ENCODE measurements at places on chromosomes 13 and 19.
A peak's percentile ranks its signal among the peaks of the same experiment; 100 is the strongest.

DNA sequence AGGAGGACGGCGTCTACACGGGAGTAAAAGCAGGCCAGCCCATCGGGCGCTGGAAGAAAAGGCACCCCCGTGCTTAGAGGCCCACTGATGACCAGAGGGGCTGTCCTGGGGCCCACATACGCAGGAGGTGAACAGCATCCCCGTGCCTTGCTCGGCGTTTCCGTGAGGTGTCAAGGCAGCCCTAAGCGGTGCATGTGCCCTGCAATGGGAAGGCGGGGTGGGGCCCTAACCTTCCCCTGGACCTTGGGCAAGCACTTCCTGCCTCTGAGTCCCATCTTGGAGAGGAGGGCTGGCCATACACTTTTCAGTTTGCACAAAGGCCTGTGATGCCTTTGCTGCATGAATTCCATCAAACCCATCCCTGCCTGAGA is 47.8 kb upstream of the ATP11A start:
- no peak for DNase-seq

DNA sequence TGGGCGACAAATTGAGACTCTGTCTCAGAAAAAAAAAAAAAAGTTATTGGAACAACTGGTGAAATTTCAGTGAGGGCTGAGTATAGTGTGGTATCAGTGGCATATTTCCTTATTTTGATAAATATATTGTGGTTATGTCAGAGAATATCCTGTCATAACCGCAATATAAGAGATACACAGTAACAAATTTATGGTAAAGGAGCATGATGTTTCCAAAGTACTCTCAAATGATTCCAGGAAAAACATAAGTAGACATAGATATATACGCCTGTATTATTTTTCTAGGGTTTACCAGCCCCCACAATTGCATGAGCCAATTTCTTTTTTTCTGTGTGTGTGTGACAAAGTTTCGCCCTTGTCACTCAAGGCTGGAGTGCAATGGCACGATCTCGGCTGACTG is 5.7 kb upstream of the C5AR1 start:
- DNase-seq = no peak

- no peak for DNase-seq
Measured at GRCh38 chr19:31502536-31503170, 153.4 kb upstream of the TSHZ3 start.

DNA sequence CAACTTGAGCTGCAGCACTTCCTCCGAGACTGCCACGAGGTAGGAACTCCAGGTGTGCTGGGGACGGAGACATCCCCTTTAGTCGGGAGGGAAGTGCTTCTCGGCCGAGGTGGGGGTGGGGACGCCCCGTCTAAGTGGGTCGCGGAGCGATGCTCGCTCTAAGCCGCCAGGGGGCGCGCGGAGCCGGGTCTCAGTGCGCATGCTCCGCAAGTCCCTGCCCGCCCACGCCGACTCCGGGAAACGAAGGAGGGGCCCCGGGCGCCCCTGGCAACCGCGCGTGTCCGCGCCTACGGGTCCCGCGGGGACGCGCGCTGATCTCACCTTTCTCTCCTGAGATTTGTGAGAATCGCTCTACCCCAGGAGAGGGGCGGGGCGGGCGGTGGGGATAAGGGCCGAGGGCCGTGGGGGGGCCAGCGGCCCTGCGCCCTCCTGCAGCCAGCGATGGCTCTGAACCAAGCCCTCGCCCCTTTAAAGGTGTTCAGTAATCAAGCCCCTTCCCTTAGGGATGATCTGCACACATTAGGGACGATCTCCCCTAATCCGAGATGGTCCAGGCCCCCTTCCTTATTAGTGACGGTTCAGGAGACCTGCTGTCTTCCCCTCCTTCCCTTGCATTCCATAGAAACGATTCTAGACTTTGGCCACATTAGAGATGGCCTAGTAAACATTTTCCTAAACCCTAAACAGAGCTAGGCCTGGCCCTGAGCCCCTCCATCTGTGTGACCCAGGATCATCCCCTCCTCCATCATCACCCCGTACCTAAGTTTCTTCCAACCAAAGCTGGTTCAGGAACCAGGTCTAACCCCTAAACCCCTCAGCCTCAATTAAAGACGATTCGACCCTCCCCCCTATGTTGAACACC is 47.3 kb upstream of the SHKBP1 start:
- peak; percentile 56 for DNase-seq

DNA sequence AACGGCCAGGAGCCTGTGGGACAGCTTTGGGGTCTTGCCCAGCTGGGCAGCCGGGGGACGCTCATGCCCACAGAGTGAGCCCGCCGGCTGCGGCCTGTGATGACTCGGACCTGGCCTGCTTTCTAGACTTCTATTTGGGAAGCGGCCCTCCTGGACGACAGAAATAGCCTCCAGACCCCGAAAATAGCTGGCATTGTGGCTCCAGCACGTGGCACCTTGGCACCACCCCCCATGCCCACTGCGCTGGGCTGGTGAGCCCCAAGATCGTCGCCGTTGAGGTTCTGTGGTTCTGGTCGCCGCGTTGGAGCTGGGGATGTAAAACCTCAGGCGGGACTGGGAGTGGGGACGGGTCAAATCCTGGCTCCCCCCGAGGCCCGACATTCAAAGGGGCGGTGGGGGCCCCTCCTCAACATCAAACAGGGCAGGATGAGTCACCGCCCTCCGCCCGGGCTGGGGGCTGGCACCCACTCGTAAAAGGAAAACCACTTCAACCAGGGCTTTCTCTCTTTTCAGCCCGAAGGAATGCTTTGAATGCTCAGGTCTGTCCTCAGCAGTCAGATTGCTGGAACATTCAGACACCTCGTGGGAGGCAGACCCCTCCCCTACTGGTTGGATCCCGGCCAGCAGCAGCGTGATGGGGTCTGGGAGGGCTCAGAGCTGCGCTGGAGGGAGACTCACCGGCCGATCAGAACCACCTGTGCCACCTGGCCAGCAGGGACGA is 42.1 kb downstream of the GADD45B start:
- no peak for DNase-seq

- peak; percentile 75 for DNase-seq
Measured at GRCh38 chr19:35509861-35510625, 3.4 kb downstream of the DMKN start.

GRCh38 chr19:14198384-14199376 is 7.3 kb downstream of the ADGRL1 start:
- peak; percentile 13 for DNase-seq

DNA sequence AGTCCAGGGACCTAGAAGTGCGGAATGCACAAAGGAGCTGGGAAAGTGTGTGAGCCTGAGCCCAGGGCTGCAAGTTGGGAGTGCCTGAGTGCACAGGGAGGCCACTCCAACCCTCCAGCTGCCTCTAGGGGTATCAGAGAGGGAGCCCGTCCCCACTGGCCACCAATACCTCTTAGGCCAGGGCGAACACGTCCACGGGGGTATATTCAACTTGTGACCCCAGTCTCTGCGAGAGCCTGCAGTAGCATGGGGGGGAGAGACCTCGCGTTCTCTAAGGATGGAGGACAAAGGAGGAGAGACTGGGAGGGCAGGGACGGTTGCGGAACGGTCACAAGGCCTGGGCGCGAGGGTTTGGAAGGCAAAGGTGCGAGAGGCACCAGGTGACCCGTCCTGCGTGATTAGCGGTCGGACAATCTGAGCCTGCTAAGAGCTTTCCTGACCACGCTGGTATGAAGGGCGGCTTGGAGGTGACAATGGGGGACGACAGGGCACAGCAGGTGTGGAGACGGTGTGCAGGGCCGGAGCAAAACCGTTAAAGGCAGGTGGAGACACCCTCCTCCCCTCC is 676 bp downstream of the CD320 start:
- DNase-seq = peak; percentile 23

GRCh38 chr13:108448891-108449290 is 179.4 kb downstream of the TNFSF13B start:
- DNase-seq = no peak

GRCh38 chr19:50639121-50640112 is at the start of gene SYT3:
TSS of gene SYT3 (minus strand) at chr19:50639881. CDS start at chr19:50637411, 2,470 bp downstream.
- no peak for DNase-seq

- DNase-seq = no peak
Measured at GRCh38 chr13:75494491-75494890, 12.5 kb upstream of the TBC1D4 start.

DNA sequence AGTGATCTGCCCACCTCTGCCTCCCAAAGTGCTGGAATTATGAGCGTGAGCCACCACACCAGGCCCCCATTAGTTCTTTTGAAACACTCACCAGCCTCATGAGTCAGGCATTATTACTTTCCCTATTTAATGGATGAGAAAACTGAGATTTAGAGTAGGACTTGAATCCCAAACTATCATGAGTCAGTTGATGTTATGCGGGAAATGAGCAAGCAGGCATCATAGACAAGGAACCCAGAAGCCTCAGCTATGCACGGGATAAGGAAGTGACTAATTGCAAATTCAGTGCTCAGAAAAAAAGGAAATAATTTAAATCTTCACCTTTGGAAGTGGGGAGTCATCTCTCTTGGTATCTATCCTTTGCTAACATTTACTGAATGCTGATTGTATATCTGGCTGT is 217.5 kb downstream of the ABCC4 start:
- DNase-seq = no peak

GRCh38 chr13:33172400-33172799 is 113.2 kb downstream of the STARD13 start:
- DNase-seq = no peak

- DNase-seq = no peak
Measured at GRCh38 chr19:5932146-5932545, 18.1 kb downstream of the CAPS start.

DNA sequence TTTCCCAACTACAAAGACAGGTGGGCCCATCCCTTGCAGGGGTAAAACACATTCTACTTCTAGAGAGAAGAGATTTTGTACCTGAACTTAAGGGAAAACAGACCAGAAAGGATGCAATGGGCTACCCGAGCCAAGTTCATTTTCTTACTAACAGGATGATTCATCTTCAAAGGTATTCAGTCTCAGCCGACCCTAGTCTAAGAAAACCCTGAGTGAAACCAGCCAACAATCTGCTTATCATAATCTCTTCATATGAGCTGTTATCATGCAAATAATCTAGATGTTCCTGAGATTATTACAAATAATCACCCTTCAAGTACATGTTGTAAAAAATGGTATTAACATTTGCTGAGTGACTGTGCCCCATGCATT is 15.6 kb downstream of the PABPC3 start:
- no peak for DNase-seq

DNA sequence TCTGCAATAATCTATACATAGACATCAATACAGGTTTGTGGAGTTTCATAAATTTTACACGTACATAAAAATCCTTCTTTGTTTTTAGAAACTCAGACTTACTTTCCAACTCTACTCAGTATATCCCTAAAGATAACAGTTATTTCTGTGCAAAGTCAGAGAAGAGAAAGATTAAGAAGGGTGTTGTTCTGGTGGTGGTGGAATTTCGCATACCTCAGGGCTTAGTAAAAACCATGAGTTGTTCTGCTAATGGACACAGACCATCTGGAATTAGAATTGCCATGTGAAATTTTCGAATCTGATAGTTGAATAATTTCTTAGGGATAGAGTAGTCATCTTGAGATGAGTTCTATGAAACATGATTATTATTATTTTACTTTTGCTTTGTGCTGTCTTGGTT is 102.7 kb downstream of the ZAR1L start:
- DNase-seq = no peak

- DNase-seq = no peak
Measured at GRCh38 chr13:35225582-35225981, 250.9 kb downstream of the MAB21L1 start.

- peak; percentile 58 for DNase-seq
Measured at GRCh38 chr13:50909605-50910484, at the start of gene RNASEH2B. TSS of gene RNASEH2B (plus strand) at chr13:50909791. CDS start at chr13:50910077, 286 bp downstream.

DNA sequence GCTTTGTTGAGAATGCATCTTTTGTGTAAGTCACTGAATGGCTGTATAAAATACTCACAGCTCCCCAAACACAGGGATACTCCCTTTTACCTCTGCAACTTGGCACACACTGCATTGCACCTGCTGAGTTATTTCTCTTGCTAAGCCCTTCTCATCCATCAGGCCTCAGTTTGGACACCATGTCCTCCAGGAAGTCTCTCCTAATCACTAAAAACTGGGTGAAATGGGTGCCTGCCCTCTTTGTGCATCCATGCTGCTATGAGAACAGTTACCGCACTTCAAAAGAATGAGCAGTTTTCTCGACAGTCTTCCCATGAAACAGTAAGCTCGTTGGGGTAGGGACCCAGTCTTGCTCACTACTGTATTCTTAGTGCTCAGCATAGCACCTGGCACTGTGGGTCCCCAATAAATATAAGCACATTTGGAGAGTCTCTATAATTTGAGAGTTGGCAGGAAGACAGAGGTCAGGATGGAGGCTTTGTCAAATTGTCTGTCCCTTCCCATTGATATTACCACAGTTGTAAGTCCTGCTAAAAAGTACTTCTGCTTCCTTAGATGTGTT is 4.6 kb upstream of the SLC25A30 start:
- DNase-seq = no peak

Data from HepG2 (cell line).